ENCODE measurements at places on chromosomes 4 and X.

- DNase-seq, result no peak
Observed at GRCh38 chr4:48243429-48243828, 26.2 kb downstream of the TEC start.

DNA sequence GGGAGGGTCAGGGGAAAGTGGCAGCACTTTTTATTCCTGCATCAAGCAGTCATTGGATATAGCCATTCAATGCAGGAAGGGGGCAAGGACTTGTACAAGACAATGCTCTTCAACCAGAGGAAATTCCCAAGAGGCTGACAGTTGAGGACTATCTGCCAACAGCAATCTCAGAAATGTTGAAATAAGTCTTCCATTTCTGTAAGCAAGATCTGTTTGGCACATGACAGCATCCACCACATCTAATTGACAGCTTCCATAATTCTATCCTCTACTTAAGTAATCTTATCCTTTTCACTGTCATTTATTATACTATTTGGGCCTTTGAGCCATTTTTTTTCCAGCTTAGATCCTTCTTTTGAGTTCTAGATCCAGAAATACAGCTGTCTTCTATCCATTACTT is 110.7 kb downstream of the CFAP299 start:
- DNase-seq, result no peak

DNA sequence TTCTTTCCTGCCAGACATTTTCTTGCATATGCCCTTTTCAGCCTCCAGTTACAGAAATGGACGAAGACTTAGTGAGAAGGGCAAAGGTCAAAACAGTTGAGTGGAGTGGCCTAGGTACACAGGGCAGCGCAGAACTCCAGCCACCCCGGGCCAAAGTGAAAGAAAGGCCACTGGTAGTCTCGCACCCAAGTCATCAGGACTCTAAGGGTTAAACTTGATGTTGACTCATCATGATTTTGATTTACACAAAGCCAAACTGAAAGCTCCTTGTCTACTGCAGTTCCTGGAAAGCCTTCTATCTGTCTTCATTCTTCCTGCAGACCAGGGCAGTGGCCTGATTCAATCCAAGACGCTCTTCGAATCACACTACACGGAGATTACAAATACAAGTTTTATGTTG is 2.6 kb upstream of the IL13RA1 start:
- no peak for DNase-seq

- no peak for DNase-seq
Observed at GRCh38 chr4:94995684-94996394, 238.1 kb downstream of the BMPR1B start.

DNA sequence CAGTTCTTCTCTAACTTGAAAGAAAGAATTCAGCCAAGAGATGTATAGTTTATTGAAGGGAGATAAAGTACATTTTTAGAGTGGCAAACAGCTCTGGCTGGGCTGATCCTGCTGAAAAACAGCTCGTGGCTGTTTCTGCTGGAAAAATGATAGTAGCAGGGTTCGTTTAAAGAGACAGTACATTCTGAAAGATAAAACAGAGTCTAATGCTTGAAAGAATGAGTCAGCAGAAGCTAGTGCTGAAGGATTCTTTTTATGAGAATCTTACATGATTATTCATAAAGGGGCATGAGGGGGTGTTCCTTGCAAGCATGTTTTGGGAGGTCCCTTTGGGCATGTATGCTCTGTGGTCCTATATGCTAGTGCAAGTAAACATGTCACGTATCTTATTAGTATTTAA is 790.0 kb downstream of the PCDH18 start:
- DNase-seq, result no peak

DNA sequence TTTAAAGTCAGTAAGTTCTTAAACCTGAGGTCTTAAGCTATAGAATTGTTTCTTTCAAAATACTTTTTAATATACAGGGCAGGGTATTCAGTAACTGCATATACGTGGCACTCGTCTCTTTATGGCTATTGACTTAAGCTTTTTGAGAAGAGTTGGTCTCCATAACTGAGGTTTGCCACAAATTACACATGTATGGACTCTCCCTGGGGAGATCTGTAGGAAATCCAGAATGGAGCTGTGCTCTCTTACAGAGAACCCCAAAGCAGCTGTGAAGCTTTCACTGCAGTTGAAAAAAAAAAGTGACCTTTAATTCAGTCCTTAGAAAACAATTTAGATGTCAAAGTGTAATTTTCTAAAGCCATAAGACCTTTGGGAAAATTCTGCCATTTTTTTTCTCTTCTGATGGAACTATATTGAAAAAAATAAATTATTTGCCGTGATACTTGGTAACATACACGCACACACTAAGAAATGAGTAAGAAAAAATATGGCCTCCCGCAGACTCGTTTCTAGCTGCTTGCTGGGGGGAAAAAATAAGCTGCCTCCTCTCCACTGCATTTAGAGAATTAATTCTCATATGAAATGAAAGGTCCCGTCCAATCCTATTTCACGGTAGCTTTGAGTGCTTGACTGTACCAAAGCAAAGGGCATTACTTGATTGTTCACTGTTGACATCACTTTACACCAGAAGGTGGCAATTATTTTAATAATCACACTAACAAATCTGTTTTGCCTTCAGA is 159.4 kb upstream of the TENM3 start:
- peak; percentile 8 for DNase-seq

- no peak for DNase-seq
Observed at GRCh38 chrX:19535476-19535875, 20.2 kb upstream of the MAP3K15 start.

- no peak for DNase-seq
Observed at GRCh38 chrX:48083212-48083611, 11.8 kb upstream of the ZNF630 start.

DNA sequence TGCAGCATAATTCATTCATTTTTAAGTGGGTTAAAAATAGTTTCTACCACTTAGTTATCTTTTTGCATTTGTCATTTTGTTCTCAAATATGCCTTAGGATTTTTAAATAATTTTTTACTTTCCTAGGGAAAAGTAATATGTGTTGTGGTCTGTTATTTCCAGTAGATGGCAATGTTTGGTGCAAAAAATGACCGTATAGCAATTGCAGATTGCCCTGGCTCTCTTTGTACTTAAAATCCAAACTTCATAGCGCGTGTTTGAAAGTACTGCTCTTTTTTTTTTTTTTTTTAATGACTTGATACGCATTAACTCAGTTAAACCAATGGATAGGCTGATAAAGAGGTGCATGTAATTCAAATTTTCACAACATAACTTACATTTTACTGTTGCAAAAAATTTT is 74.4 kb upstream of the RBMX start:
- no peak for DNase-seq

- DNase-seq, result no peak
Observed at GRCh38 chr4:108529984-108530905, 90.1 kb upstream of the RPL34 start.
